ENCODE measurements at places on chromosomes 5 and 9. TPM values are rescaled to one million over a fixed set of nuclear protein-coding genes. Genes with fewer than 3 reads are reported as not detected.

DNA sequence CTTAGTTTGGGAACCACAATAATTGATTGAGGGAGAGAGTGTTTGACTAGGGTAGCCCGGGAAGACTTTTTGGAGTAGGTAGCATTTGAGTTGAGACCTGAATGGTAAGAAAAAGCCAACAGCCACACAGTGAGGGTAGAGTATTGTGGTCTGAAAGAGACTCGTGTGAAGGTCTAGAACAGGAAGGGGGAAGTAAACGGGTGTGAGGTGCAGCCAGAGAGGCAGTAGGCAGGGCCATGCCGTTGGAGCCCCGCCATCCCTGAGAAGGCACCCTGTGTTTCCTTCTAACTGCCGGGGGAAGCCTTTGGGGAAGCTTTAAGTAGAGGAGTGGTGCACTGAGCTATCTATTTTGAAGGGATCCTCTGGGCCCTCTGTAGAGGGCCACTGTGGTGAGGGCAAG, 3.5 kb upstream of the F2RL2 start:
- no peak for DNase-seq

DNA sequence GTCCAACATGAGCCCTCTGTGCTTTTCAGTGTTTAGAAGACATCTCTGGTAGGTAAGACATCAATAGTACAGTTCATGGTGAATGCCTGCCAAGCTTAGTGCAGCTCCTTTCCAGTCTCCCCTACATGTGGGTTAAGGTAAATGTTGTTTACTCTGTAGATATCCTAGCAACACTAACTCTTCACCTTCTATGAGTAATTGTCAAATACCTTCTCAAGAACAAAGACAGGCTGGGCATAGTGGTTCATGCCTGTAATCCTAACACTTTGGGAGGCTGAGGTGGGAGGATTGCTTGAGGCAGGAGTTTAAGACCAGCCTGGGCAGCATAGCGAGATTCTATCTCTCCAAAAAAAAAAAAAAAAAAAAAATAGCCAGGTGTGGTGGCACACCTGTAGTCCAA, 18.7 kb upstream of the RASGRF2 start:
- DNase-seq = no peak

GRCh38 chr9:91885746-91886413, 64.1 kb downstream of the ROR2 start:
- DNase-seq = no peak

GRCh38 chr5:147482706-147483180, 27.1 kb downstream of the DPYSL3 start:
- DNase-seq = no peak

DNA sequence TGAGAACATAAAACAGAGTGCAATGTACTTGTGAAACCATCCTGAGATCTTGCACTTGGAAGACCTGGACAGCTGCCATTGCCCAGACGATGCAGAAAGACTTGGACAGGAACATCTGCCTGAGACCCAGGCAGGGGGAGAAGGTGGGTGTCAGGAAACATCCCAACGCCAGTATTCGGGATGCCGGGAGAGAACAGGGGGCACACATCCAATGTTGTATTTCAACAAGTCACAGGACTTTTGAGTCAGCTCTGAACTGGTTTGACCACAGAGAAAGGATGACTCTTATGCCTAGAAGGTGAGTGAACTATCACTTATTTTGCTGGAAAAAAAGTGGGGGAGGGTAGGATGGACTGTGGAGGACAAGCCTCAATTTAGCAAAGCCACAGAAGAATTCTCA, 124.6 kb downstream of the ROR2 start:
- no peak for DNase-seq

NMUR2 gene
- not detected for total RNA-seq

GRCh38 chr5:135348918-135349317, 50.1 kb downstream of the MACROH2A1 start:
- no peak for DNase-seq

DNA sequence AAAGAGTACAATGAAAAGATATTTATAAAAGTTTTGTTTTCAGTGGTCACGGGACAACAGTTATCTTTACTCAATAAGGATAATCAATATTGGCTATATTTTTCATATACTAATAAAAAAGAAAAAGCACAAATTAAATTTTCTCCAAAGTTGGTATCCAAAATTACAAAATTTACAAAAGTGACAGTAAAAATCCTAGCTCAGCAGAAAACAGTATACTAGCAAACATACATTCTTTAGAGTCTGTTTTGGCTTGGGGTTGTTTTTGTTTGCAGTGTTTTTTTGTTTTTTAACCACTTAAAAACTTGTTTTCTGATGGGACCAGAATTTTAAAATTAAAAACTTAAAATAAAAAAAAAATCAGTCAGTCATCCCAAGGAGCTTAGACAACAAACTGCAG, 183.2 kb downstream of the DENND1A start:
- no peak for DNase-seq

NUTM2F gene
- total RNA-seq = not detected

DNA sequence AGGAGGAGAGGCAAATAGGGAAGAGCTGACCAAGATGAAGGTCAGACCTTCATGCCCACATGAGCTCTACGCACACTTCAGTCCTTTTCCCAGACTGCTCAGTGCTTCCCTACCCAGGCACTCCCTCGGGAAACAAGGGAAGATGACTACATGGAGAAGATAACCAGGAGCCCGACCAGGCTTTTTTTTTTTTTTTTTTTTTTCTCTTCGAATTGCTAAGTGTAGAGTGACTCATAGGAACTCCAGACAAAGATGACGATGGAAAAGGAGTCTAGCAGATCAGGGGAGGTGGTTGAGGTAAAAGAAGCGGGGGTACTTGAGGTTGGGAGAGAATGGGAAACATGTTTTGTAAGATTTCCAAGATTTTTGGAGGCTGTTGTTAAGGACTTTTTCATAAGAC, 526.1 kb downstream of the BNC2 start:
- DNase-seq = no peak

DNA sequence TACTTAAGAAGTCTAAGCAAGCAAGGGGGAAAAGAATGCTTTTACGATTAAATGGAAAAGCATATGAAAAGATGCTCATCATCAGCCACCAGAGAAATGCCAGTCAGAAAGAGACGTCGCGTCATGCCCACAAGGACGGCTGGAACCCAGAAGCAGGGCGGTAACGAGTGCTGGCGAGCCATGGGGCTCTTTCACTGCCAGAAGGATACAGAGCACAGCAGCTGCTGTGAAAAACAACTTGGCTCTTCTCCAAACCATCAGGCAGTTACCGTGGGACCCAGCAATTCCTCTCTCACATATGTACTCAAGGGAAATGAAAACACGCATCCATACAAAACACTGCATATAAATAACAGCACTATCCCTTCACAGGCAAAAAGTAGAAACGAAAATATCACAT, 95.5 kb downstream of the CAMSAP1 start:
- no peak for DNase-seq
